KBM-7 (cell line): ENCODE measurements at places on chromosomes 12 and 14.

- DNase-seq, result no peak
These were observed 86.9 kb downstream of the TPH2 start for GRCh38 chr12:72025524-72025923.

DNA sequence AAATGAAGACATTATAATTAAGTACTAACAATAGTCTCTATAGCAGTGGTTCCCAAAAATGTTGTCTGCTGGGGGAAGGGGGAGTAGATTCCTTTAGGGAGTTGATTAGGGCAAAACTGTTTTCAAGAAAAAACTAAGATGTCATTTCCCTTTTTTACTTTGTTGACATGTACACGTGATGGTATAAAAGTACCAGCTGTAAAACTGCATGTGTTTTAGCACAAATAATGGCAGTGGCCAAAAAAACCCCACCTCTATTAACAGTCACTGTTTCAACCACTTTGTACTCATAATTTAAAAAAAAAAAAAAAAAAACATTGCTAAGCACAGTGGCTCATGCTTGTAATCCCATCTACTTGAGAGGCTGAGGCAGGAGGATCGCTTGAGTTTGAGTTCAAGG lies 61.7 kb downstream of the PPP1R12A start:
- no peak for DNase-seq

- no peak for DNase-seq
These were observed 72.0 kb downstream of the NUMB start for GRCh38 chr14:73386342-73386741.

GRCh38 chr14:90697577-90698206 lies 118.5 kb downstream of the TTC7B start:
- DNase-seq, result peak; percentile 81

DNA sequence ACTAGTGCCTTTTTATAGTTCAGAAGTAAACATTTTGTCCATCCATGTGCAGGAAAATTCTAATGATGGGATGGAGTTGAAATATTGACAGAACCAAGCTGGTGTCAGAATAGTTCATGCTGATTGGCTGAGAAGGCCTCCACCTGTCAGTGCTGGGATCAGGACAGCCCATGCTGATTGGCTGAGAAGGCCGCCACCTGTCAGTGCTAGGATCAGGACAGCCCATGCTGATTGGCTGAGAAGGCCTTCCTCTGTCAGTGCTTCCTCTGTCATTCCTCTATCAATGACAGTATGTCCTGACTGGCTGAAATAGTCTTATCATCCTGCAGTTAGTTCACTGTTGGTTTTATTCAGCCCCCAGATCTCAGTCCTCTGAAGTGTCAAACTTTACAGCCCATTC lies 95.7 kb downstream of the PPP2R5C start:
- DNase-seq, result no peak

- DNase-seq, result no peak
These were observed 16.2 kb downstream of the TWF1 start for GRCh38 chr12:43789941-43790340.

GRCh38 chr12:69569236-69569635 lies 16.0 kb upstream of the CCT2 start:
- no peak for DNase-seq

DNA sequence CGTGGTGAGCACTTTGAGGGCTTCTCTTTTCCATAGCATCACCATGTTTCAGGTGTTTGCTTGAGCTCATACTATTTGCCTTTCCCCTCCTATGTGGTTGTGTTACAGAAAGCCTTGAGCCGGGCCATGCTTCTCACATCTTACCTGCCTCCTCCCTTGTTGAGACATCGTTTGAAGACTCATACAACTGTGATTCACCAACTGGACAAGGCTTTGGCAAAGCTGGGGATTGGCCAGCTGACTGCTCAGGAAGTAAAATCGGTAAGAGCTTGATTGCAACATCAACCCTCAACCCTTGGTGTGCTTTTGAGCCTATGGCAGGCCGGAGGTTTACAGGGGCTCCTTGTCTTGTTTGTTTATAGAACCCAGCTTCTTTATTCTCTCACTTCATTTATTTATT lies 8.1 kb downstream of the LETMD1 start:
- DNase-seq, result no peak

- no peak for DNase-seq
These were observed 816.9 kb downstream of the AACS start for GRCh38 chr12:125882141-125882540.

DNA sequence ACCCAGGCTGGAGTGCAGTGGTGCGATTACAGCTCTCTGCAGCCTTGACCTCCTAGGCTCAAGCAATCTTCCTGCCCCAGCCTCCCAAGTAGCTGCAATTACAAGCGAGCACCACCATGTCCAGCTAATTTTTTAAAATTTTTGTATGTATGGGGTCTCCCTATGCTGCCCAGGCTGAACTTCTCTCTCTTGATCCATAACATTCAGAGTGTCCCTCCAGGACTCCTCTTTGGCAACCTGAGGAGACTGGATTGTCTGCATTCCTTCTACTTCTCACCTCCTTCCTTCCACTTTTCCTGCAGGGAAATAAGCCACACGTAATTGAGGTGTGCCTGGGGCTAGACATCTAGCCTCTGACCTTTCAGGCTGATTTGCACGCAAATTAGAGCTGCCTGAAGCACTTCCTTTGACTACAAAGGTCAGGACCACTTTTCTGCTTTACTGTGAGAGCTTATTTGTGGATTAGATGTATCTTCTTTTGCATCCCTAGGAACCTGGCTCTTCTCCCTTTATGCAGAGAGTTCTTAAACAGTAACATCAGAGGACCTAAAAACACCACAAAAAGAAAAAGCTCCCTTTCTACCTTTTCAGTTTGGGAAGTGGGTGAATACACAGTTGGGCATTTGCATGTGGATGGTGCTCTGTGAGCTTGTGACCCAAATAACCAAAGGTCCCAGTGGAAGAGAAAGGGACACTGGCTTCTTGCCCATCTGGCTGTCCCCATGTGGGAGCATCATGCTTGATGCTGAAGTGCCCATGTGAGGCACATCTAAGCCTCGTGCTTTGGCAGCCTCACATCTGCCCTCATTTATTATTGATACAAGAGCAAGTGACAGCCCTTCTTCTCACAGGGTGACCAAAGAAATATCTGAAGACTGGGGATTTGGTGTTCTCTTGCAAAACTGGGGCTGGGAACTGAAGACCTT lies 33.5 kb downstream of the PYGL start:
- DNase-seq, result no peak

- DNase-seq, result peak; percentile 66
These were observed 513.0 kb downstream of the TMEM121 start for GRCh38 chr14:106039400-106039799.

DNA sequence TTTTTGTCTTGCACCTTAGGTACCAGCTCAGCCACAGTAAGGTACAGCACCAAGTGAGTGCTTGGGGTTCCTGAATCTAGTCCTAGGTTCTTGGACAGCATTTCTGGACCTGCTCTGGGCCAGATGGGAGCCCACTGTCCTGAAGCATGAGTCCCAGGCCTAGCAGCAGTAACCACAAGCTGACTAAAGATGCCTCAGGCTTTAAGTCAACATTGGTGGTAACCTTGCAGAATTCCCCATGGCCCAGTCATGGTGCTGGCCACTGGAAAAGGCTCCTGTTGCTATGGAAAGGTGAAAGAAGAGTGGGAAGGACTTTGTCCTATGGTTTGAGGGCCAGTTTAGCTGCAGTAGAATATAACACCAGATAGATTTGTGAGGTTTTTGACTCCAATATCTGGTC lies 86.9 kb upstream of the CLEC14A start:
- no peak for DNase-seq

DNA sequence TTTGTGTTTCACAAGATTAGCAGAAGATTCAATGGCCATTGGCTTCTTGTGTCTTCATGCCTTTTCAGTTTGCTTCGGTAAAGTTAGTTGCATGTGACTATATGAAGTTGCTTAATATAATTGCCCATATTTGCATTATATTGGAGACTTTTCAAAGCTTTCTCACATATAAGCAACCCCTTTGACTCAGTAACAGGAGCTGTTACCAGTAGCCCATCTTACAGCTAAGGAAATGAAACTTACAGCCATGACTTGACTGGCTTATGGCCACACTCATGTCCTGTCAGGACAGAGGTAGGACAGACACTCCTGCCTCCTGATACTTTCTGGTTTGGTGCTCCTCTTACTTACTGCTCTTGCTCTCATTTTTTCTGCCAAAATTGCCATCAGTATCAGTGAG lies 1082.1 kb downstream of the BCL11B start:
- no peak for DNase-seq

DNA sequence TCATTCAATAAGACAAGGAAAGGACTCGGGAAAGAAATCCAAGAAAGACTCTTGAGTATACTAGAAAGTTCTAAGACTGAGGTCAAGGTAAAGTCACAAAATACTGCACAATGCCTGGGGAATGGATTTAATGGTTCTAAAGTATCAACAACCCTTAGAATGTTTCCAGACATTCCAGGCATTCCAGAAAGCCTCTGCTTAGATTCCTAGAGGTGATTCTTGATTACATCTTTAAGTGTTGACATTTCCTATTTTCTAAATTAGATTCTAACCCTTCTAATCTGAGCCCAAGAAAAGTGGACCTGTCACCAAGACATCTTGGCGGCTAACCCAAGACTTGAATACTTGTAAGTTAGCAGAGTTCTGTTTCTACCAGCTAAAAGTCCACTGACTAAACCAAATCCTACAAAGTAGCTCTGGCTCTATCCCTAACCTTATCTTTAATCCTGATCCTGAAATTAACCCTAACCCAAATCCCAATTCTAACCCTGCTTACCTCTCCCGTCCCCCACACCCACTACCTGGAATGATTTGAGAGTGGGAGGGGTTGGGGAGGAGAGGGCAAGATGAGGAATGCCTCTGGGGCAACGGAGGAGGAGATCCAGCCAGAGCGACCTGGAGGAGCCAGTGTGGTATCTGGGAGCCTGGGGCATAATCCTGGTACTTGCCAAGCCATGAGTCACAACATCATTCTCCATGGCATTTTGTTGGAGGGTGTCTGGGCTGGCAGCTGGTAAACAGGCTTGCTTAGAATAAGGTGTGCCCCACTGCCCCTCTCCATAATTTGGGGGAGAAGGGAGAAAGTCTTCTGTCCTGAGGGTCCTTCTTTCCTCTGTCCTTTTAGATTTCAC lies 93.4 kb upstream of the HOXC13 start:
- DNase-seq, result no peak

GRCh38 chr14:73462048-73462715 lies 3.8 kb upstream of the NUMB start:
- DNase-seq, result no peak

DNA sequence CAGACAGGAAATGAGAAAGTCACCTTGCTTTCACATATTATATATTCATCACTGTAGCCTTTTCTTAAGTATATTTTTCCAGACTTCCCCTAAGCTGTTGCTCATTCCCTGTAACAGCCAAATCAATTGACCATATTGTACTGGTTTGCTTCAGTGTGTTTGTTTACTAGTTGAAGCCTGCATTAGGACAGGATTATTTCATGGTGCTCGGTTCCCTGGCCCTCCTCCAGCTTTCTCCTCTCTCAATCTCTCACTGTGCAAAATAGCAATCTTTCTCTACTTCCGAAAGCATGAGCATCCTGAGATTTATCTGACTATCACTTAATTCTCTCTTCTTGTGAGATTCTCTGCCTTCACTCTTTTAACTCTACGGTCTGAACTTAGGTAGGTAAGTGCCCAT lies 2.4 kb downstream of the SLC35F4 start:
- no peak for DNase-seq

DNA sequence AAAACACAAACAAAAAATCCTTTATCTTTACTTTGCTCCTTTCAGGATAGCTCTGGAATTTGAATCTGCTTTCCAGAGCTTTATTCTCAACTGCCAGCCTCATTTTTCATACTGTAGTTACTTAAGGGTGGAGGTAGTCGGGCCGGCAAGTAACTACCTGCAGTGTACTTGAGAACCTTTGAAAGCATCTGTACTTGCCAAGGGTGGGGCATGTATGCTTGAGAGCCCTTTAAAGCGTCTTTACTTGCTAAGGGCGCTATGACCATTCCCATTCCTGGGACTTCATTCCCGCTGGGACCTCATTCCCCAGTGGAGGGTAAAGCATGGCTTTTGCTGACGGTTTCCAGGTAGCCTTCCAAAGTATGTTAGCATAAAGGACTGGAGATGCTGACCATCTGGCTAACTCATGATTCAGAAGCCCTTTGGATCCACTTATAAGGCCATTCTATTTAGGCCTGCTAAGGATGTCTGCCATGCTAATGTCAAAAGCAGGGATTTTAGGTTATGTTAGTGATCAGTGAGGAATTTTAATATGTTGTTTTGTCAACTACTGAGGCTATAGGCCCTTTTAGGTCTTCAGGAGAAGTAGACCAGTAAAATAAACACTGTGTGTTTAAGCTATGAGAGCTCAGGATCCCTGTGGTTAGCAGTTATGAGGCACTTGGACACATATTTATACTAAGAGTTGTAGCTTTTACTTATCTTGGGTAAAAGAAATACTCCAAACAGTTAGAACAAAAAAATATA lies 74.9 kb downstream of the CRADD start:
- no peak for DNase-seq

DNA sequence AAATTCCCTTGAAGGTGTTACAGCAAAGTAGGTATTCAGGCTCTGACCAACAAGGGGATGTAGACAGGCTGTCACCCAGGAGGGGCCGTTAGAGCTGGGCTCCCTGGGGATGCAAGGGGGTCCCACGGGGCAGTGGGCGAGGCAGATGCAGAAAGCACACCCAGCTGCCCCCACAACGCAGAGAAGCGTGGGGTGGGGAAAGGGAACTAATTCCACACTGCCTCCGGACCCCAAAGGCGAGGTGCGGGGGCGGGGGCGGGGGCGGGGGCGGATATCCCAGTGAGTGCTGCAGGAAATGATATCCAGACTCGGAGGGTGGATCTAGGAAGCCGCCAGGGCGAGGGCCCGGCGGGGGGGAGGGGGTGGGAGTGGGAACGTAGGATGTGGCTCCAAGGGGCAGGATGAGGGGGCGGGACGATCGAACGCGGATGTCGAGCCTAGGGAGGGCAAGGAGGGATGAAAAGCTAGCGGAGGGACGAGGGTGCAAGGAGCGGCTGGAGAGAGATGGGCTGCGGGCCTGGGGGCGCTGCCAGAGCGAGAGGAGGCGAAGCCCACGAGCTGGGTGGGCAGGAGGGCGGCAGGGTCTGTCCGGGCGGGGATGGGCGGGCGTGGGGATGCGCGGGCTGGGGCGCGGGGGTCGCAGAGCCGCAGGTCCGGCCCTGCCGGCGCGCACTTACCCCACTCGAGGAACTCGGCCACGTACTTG lies 874 bp downstream of the CDC42BPB start:
- DNase-seq, result no peak

DNA sequence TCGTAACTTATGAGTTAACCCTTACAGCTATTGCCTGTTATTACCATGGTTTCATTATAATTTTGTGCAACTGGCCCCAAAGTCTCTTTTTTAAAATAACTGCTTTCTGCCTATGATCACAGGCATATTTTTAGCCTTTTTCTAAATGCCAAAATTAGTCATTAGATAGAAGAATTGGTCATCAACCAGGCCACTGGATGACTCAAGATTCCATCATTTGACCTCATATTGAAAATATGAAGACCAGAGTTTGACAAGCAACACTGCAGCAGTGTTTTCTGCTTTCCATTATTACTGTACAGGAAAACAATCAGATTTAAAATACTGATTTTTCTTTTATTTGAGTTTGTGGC lies 54.7 kb upstream of the OTOGL start:
- DNase-seq, result no peak

GRCh38 chr14:50082308-50082742 lies 34.0 kb downstream of the VCPKMT start:
- DNase-seq, result no peak

GRCh38 chr12:104215638-104216297 lies at the start of gene TXNRD1:
TSS of gene TXNRD1 (plus strand) at chr12:104215779. CDS start at chr12:104215803, 24 bp downstream.
- peak; percentile 88 for DNase-seq
